HT1080 (cell line): ENCODE measurements at places on chromosomes 1 and 21. TPM values are rescaled to one million over a fixed set of nuclear protein-coding genes. Genes with fewer than 3 reads are reported as not detected.

The SAMD13 gene
- total RNA-seq, result 0.47 and 0.79 TPM in 2 replicates

The TNNT2 gene
- not detected in 2 replicates for total RNA-seq

The PADI4 gene
- total RNA-seq, result 0.05 and 0.13 TPM in 2 replicates

The SLAMF1 gene
- 0.03 TPM in 1 of 2 replicates, not detected in the other for total RNA-seq

The CELA2B gene
- not detected in 2 replicates for total RNA-seq

The LORICRIN gene
- not detected in 2 replicates for total RNA-seq

The SH2D1B gene
- total RNA-seq, result 0.10 and 0.40 TPM in 2 replicates

The LDLRAD2 gene
- total RNA-seq, result not detected in 2 replicates

The LCE2C gene
- not detected in 2 replicates for total RNA-seq
